ENCODE measurements at places on chromosomes 7 and 10. TPM values are rescaled to one million over a fixed set of nuclear protein-coding genes. Genes with fewer than 3 reads are reported as not detected.

The NEURL1 gene
- total RNA-seq: 33.6 TPM

DNA sequence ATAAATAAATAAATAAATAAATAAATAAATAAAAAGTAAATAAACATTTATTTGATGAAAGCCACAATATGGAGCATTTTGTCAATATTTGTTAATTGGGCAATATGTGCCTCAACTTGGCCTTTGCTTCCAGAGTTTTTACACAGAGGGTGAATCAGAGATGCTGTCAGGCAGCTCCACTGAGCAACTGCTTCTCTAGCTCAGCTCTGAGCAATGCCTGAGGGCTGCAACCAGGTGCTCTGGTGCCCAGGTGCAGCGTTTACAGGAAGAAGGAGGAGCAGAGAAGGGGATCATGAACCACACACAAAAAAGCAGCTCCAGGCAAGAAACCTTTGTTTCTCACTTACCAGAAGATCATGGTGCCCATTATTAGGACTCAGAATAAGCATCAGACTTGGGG, 876.2 kb upstream of the AUTS2 start:
- DNase-seq: no peak

GRCh38 chr10:112902730-112903129, 47.3 kb upstream of the TCF7L2 start:
- DNase-seq: no peak

GRCh38 chr7:106620676-106621075, 40.3 kb downstream of the CCDC71L start:
- DNase-seq: no peak

DNA sequence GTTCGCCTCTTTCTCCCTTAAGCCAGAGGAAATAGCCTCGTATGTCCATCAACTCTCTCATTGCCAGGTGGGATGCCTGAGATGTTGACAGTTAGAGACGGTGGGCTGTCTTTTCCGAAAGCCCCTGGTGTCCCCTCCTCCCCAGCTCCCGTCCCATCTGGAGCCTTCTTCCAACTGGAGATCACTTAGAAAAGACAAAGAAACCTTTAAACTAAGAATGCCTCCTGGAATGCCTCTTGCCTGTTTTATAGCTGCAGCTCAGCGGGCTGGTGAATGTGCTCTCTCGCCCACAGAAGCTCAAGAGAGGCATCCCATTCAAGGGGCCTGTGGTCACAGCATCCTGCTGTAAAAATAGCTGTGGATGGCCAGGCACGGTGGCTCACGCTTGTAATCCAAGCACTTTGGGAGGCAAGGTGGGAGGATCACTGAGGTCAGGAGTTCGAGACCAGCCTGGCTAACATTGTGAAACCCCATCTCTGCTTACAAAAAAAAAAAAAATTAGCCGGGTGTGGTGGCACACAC, 5.2 kb upstream of the MYL10 start:
- no peak for DNase-seq

GRCh38 chr10:70564901-70565351, 37.6 kb downstream of the PRF1 start:
- DNase-seq: no peak

The SLC13A4 gene
- total RNA-seq: not detected

DNA sequence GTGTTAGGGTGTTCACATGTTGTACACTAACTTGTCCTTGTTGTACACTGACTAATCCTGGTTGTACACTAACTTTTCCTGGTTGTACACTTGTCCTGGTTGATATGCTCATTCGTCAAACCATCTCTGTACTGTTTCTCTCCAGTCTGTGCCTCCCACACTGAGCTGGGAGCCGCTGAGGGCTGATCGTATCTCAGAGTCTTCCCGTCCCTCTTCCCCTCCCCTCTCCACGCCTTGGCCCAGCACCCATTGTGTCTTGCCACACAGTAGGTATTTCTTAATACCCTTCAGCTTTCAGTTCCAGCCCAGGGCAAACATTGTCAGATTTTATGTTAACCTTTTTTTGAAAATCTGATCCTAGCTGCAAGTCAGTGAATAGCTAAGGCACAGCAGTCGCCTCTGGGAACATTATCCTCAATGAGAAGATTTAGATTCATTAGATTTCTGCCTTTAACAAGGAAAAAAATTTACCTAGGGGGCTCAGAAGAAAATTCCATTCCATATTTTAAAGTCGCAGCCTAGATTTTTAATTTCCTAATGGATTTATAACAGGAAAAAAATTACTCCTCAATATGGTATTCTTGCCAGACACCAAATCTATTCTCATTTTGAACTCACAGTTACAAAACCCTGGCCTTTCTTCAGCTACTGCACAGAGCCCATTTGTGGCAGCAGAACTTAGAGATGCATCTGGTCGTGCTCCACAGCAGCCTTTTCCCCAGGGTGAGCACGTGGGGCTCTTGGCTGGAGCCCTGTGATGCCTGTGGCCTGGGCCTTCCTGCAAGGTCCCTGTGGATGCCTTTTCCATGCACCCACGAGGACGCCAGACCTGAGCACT, 33.0 kb upstream of the CHST15 start:
- no peak for DNase-seq

DNA sequence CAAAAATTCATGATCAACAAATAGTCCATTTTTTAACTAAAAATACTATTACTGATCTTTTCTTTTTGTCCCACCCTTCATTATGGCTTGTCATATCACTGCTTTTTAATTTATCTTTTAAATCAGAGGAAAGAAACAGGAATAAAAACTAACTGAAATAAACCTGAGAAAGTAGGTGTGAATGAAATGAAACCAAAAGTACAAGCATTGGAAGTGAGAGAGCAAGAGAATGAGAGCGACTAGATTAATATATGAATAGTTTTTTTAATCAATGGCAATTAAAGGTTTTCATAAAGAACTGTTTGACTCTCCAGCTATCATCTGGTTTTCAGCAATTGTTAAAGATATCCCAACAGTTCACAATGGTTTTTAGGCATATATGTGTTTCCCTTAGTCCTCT, 137.8 kb downstream of the SPAG6 start:
- no peak for DNase-seq

The TECTB gene
- total RNA-seq: not detected

The ELOVL3 gene
- total RNA-seq: 0.26 TPM

GRCh38 chr10:75826846-75827245, 395.4 kb downstream of the LRMDA start:
- DNase-seq: no peak

The ZNF425 gene
- total RNA-seq: 0.76 TPM

DNA sequence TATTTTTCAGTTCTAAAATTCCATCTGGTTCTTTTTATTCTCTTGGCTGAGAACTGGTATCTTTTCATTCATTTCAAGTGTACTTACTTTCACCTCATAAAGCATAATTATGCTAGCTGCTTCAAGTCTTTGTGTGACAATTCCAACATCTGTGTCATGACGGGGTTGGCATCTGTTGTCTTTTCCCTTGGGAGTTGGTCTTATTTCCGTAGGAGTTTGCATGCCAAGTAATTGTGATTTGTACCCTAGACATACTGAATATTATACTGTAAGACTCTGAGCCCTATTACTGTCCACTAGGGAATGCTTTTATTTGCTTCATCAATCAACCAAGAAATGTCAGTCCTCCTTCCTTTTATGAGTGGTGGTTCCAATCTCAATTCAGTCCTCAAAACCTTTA, 24.6 kb upstream of the HUS1 start:
- DNase-seq: no peak

- no peak for DNase-seq
Measured at GRCh38 chr7:121302214-121302745, 26.5 kb upstream of the WNT16 start.

- DNase-seq: no peak
Measured at GRCh38 chr10:85225311-85225710, 896.9 kb downstream of the CCSER2 start.

The GRB10 gene
- total RNA-seq: 60.5 TPM

The GNGT1 gene
- not detected for total RNA-seq

The ZNF365 gene
- 0.13 TPM for total RNA-seq

DNA sequence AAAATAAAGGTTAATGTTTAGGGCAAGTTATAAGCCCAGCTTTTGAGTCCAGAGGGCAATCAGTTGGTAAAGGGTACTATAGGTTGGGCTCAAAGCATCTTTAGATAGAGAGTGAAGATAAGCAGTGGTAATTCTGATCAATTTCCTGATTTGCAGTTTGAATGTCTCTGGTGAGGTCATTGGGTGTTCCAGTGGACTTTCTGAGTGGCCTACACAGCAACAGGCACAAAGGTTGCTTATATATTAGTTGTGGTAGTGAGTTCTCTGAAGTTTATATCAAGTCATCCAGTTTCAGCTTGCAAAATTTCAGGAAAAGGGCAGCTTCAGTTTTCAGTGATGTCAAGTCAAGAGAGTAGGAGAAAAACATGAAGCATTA, 29.1 kb downstream of the GIMAP5 start:
- DNase-seq: no peak

DNA sequence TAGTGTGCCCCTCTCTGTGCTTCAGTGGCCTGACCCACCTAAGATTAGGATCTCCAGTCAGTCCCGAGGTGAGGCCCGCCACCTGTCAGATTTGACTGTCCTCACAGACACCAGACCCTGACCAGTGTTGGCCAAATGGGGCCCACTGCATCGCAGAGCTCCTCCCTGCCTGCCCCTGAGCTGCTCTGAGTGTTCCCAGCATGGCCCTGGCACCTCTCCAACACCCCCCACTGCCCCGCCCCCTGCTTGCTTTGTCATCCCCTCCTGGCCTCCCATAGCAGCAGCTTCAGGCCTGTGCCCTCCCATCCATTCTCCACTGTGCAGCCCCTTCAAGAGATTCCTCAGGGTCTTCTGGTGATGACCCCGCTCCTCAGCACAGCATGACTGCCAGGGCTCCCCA, 67.6 kb downstream of the C10orf120 start:
- DNase-seq: no peak

- DNase-seq: no peak
Measured at GRCh38 chr10:47143072-47143471, 156.9 kb upstream of the GDF10 start.

The PHKG1 gene
- total RNA-seq: 99.6 TPM

The MPP7 gene
- 12.5 TPM for total RNA-seq

- DNase-seq: no peak
Measured at GRCh38 chr10:118332948-118333710, 9.0 kb downstream of the FAM204A start.

DNA sequence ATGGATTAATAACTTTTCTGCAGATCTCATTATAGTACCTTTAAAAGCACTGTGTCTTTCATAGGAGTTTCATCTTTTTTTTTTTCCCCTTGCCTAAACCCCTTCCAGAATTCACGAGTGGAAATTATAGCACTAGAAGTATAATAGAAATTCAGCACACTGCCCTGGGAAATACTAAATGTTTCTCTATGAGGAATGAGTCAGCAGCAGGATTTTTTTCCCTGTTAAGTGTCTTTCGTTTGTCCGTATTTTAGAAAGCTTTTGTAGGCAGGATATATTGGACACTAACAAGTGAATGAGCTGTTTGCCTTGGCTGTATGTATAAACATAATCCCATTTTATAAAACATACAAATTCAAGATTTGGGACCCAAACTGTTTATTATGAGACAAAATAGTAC, 105.8 kb downstream of the EXOC4 start:
- DNase-seq: no peak

- DNase-seq: no peak
Measured at GRCh38 chr7:101720324-101720723, 91.2 kb upstream of the MYL10 start.

The ADAM12 gene
- 0.24 TPM for total RNA-seq

DNA sequence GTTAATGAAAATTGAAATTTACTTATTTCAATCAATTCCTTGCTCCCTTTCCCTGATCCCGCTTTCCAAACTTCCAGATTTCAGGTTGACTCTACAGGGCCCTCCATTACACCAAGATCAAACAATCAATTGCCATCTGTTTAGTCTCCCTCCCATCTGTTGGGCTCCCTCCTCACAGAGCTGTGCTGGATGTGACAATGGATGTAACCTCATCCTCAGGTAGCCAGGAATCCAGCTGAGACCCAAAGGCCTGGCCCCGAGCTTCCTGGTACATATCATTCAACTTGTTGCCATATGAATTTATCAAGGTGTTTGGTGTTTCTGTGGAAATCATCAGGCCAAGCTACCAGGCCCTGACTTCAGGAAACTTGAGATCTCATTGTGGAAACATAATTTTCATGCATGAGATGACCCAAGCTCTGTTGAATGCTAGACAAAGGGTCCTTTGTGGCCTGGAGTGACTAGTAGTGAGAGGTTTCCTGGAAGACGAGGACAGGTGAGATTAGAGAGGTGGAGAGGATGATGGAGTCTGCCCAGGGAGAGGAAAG, 148.6 kb upstream of the PDE1C start:
- no peak for DNase-seq

GRCh38 chr7:112770051-112770450, 20.1 kb downstream of the TMEM168 start:
- no peak for DNase-seq

The AGAP4 gene
- 6.2 TPM for total RNA-seq

The ANTXRL gene
- not detected for total RNA-seq

DNA sequence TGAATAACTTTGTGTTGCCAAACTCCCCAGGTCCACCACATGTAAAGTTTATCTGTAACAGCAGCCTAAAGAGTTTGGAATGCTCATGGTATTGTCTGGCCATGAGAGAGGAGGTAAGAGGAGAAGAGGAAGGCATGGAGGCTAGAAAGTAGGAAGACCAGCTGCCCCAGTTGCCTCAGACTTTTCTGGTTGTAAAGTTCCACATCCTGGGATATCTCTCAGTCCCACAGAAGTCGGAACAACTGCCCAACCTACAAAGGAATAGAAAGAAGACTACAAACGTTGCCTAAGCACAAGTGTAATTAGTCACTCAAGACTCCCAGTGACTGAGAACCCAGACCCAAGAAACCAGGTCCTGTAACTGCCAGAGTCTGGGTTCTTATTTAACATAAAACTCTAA, 47.3 kb downstream of the CREB3L2 start:
- DNase-seq: no peak

The CRYGN gene
- total RNA-seq: not detected

The SPDYE6 gene
- total RNA-seq: not detected

- DNase-seq: no peak
Measured at GRCh38 chr10:514137-514671, 175.3 kb downstream of the DIP2C start.

DNA sequence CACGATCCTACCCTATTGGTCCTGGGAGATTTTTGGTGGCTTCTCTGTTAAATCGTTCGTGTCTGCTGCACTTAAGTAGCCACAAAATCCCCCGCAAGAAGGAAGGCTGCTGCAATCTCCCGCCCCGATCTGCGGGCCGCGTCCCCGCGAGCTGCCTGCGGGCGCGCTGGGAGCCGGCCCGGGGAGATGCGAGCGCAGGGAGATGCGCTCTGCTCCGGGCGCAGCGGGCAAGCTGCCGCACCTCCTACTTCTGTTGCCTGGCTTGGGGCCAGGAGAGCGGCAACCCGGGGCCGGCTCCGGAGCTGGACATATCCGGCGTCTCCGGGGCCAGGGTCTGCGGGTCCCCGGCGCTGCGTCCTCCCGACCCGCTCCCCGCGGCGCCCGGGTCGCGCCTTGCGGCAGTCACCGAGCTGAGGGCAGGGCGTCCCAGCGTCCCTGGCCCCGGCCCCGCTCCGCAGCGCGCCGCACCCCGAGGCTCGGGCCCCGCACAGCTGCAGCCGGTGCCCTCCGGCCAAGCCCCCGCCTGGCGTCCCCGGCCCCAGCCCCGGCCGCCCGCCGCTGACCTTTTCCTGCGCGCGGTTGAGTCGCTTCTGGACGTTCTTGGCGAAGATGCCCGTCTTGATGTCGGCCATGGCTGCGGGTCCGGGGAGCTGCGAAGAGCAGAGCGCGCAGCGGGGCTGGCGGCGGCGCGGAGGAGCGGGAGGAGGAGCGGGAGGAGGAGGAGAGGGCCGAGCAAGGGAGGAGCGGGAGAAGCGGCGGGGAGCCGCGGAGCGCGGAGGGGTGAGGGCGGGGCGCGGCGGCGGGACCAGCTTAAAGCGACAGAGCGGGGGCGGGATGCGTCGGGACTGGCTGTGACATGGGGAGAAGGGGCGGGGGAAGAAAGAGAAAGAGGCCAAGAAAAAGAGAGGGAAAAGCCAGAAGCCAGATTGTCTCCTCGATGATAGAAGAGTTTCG, at the start of gene AMPH:
AMPH (minus strand) TSS at position 654 of the 954 bp plus-strand sequence; CDS start at position 632, 22 bp downstream.
- DNase-seq: peak; percentile 80
